ENCODE measurements at places on chromosomes 6 and 20.

GRCh38 chr20:7850775-7851490 is 89.3 kb downstream of the HAO1 start:
- DNase-seq, result no peak

DNA sequence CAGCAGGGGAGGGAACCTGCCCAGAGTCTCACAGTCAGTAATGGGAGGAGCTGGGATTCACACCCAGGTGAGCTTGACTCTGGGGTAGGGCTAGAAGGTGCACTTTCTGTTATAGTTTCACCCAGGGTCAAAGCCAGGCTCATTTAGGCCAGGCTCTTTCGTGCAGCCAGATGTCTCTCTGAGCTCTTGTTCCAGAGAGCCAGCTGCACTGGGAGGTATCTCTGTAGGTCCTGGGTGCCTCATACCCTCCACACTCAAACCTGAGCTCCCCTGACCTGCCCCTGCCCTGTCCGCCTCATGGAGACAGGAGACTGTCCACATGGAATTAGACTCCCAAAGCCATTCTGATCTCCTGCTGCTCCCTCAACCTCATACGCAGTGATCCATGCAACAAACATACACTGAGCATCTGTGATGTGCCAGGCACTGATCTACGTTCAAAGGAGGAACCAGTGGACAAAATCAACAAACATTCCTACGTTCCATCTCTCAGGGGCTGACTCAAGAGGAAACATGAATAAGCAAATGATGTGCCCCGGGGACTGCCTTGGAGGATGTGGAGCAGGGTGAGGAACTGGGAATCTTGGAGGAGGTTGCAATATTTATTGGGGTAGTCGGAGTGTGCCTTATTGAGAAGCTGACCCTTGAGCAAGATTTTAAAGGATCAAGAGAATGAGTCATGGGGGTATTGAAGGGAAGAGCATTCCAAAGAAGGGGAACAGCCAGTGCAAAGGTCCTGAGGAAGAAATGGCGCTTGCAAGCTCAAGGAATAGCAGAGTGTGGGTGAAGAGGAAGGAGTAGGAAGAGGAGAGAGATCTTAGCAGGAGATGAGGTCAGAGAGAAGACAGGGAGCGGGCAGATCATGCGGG is 71.3 kb upstream of the TOX2 start:
- no peak for DNase-seq

DNA sequence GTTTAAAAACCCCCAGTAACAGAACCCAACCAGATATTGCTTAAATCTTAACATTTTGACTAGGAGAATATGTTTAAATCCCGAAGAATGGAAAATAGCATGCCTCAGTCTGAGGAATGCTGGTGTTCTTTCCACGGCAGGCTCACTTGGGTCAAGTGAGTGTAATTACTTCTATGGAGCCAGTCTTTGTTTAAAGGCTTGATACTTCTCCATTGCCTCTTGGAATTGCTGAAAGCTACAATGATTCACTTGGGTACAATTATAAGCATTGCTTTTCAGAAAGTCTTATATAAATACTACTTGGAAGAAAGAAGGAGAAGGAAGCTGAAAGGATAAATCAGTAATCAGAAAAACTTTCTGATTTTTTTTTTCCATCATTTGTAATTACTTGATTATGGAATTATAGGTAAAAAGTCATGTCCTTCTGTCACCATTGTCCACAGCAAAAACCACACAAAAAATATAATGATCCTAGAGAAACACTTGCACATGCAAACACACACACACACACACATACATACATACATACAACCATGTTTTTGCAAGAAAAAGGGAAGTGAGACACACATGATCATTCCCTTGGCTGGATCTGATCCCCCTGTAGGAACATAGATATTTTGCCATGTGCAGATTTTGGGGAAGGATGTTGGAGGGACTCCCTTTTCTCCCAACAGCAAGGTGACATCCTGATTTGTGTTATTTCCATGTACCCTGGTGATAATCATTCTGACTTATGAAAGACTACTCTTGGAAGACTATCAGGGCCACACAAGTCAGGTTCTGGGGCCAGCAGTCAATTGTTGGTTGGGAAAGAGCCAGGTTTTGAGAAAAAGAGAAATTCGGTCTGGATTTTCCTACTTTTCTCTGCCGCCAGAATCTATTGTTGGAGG is 396.0 kb upstream of the BTBD3 start:
- DNase-seq, result no peak

DNA sequence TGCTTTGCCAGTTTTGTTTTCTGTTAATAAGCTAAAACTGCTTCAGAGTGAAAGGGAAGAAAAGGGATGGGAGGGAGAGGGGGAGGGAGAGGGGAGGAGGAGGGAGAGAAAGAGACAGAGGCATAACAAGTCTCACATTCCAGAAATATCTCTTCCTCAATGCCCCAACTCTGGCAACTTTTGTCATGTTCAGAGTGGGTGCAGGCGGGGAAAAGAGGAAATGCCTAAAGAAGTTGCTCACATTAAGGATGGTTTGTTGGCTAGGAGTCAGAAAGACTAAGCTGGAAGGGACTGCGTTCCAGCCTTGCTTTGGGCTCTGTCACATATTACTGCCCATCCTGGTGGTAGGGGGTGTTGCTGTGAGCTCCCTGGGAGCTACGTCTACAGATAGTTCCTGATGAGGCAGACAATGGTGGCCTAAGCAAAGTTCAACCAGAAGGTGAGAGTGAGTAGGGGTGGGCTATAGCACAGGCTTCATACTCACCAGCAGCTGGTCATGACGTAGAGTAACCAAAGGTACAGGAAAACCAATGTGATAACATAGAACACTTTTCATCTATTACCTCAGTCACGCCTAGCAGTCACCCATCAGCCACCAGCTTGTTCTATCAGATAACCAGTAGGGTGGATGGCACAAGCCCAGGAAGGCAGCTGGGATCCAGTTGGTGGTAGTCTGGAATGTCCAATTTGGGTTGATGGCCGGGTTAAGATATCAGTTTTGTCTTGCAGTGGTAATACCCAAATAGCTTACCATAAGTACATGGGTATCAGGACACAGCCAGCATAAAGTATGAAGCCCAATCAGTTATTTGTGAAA is 2.1 kb downstream of the TSPYL4 start:
- no peak for DNase-seq

- no peak for DNase-seq
These were observed 173.1 kb upstream of the MMS22L start for GRCh38 chr6:97456070-97456469.

GRCh38 chr6:48986845-48987244 is 476.2 kb downstream of the MMUT start:
- no peak for DNase-seq

GRCh38 chr6:29011276-29011734 is 6.2 kb upstream of the ZNF311 start:
- DNase-seq, result no peak

DNA sequence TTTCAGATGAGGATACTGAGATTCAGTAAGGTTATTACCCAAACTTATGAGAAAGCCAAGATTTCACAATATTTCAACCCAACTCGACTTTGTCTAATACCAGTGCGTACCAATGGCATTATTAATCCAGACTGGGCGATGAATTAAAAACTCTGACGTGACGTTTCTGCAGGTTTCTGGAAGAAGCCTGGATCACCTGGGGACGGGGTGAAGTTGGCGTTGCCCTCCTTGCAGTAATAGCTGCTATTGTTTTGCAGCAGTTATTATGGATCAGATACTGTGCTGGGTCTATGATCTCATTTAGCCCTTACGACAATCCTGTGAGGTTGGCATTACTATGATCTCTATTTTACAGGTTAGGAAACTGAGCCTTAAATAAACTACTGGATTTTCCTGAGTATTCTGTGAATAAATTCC is 569 bp upstream of the CDC5L start:
- DNase-seq, result no peak

- DNase-seq, result no peak
These were observed 47.8 kb upstream of the FRMD1 start for GRCh38 chr6:168126566-168127383.

GRCh38 chr6:138518054-138518453 is 18.8 kb upstream of the NHSL1 start:
- no peak for DNase-seq

GRCh38 chr6:138818496-138819194 is 22.8 kb downstream of the ECT2L start:
- no peak for DNase-seq

DNA sequence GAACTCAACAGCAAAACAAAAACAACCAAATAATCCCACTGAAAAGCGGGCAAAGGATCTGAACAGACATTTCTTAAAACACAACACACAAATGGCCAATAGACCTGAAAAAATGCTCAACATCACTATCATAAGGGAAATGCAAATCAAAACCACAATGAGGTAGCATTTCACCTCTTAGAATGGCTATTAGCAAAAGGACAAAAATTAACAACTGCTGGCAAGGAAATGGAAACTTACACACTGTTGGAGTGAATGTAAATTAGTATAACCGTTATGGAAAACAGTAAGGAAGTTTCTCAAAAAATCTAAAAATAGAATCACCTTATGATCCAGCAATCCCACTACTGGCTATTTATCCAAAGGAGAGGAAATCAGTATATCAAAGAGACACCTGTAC is 20.9 kb downstream of the FAM8A1 start:
- DNase-seq, result no peak

GRCh38 chr20:56793916-56794315 is 164.8 kb downstream of the TFAP2C start:
- DNase-seq, result no peak

DNA sequence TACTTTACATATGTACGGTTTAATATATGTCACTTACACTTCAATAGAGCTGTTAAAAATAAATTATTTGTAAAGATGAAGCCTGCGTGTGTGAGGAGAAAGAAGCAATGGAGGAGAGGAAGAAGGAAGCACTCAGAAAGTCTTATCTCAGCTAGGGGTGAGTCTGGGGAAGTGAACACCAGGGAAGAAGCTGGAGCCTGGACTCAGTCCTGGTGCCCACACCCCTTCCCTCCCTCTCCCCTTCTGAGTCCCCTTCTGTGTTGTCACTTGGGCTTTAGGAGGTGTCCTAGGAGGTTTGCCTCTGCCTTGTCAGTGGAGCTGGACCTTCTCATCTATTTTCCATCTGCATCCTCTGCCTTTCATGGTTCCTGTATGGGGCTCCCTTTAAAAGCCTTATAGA is 1.9 kb downstream of the SIRPB2 start:
- DNase-seq, result no peak

- DNase-seq, result no peak
These were observed 184.7 kb upstream of the PREP start for GRCh38 chr6:105587349-105588122.

GRCh38 chr20:45792317-45793118 is 764 bp downstream of the DNTTIP1 start:
- no peak for DNase-seq

DNA sequence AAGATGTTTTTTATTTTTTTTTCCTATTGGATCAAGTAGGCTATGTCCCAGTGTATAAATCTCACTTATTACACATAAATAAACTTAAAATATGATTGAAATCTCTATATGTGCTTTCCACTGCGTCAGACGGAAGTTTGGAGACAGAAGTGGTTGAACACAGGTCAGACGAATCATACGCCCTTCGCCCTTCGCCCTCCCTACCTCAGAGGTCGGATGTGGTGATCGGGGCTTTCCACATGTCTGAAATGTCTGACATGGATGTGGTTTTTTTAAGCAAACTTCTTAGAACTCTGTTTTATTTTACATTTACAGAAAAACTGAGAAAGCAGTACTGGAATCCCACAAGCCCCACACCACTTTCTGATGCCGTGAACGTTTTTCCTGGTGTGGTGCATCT is 344.4 kb downstream of the THBS2 start:
- no peak for DNase-seq

GRCh38 chr6:80143419-80143937 is 37.0 kb downstream of the BCKDHB start:
- DNase-seq, result no peak

GRCh38 chr6:125182237-125183008 is 28.9 kb downstream of the TPD52L1 start:
- no peak for DNase-seq

- no peak for DNase-seq
These were observed 128.6 kb downstream of the UNC5CL start for GRCh38 chr6:40910260-40910893.

DNA sequence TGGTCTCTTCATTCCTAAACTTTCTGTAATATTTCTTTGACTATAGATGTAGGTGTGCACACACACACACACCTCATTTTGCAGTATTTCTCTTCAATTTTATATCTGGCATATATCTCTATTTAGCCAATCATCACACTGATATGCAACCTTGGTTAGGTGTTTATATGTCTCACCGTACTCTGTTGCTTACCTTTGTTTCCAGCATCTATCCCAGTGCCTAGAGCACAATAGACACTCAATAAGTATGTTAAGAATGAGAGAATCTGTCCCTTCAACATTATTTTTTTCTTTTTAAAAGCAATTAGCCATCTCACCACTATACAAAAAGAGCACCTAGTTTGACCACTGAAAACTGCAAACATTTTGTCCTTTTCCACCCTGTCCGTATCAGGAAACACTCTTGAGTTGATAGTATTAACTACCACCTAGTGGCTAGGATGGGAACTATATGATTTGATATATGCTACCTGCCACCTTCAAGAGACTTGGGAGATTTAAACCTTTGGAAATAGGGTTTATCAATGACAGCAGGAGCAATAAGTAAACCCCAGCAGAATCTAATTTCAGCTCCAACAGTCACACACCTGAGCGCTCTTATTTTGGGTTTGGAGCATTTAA is 48.7 kb upstream of the RSPO3 start:
- no peak for DNase-seq

DNA sequence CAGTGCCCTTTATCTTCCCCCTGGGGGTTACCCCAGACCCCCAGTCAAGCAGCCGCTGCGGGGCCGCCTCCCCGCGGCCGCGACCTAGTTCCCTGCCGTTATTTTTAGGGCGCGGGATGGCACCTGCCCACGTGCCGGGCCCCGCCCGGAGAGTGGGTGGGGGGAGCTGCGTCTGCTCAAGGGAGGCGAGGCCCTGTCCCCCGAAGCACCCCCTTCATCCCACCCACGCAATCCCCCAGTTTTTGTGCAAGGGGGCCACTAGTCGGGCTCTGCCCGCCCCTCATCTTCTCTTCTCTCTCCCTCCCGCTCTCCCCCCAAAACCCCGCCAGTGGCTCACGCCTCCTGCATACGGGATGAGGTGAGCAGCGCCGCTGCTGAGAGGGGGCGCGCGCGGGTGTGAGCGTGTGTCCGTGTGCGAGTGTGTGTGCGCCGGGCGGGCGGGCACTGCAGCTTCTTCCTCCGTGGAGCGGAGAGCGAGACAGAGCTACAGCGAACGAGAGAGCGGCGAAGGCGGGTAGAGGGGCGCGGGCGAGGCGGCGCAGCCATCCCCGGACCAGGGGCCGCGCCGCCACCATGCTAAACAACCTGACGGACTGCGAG is at the start of gene SLC12A5:
SLC12A5 (plus strand) TSS at position 444 of the 600 bp plus-strand sequence; CDS start at position 574, 130 bp downstream.
- no peak for DNase-seq

DNA sequence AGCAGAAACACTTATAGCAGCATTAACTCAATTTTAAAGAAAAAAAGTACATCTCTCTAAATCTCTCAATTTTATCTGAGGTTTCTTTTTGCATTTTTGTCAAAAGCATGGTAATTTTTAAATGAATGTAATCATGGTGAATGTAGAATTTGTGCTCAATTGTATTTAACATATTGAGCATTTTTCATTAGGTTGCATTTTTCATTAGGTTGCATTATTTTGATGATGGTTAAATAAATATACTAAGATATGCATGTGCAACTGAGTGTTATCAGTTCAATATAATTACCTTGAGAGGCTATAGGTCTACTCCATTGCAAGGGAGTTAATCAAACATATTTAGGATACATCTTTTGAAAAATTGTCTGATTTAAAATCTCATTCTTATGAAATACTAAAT is 355.1 kb upstream of the SPTLC3 start:
- DNase-seq, result no peak

Data from activated CD8-positive, alpha-beta memory T cell treated with anti-CD3 and anti-CD28 coated beads for 1 hour (primary cell).